ENCODE measurements at places on chromosomes 16 and 17.

DNA sequence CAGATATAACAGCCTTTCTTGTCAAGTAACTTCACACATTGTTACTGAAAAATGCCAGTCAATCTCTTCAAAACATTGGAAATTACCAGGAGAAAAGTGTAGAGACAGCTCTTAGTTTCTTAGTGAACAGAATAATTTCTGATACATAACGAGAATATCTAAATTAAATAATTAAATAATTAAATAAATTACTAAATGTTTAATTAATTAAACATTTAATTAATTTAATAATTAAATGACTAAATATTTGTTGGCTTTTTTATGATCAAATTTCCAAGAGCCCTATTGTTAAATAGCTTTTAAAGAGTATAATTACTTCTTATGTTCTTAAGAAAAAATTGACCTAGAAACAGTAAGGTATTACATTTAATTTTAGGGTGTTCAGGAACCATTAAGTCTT, 129.6 kb downstream of the SSH2 start:
- DNase-seq, result no peak

DNA sequence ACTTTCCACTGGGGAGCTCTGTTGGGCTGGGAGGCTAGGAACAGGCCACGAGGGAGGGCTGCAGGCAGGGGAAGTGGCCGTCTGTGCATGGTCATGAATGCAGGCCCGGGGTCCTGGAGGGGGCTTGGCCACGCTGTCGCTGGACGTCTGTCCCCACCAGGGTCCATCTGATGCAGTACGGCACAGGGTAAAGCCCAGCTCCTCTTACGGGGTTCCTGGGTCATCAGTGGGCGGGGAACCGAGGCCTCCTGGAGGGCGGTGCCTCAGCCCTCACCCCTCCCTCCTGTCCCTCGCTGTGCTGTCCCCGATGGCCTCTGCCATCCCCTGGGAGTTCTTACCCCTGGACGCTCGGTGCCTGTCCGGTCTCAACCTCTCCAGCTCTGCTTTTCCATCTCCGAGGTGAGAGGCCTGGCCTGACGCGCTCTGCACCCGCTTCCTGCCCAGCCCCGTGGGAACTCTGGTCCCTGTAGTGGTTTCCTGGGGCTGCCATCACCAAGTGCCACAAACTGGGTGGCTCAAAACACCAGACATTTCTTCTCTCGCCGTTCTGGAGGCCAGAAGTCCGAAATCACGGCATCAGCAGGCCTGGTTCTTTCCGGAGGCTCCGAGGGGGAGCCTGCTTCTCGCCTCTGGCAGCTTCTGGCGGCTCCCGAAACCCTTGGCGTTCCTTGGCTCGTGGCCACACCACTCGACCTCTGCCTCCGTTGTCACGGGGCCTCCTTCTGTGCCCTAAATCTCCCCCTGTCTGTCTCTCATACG, 182.8 kb downstream of the SEC14L1 start:
- no peak for DNase-seq

GRCh38 chr16:66695471-66695934, 1.0 kb downstream of the CMTM4 start:
- no peak for DNase-seq

GRCh38 chr16:13331918-13332317, 430.5 kb downstream of the SHISA9 start:
- DNase-seq, result no peak

- DNase-seq, result no peak
Measured at GRCh38 chr17:68398691-68399637, 58.3 kb downstream of the WIPI1 start.

DNA sequence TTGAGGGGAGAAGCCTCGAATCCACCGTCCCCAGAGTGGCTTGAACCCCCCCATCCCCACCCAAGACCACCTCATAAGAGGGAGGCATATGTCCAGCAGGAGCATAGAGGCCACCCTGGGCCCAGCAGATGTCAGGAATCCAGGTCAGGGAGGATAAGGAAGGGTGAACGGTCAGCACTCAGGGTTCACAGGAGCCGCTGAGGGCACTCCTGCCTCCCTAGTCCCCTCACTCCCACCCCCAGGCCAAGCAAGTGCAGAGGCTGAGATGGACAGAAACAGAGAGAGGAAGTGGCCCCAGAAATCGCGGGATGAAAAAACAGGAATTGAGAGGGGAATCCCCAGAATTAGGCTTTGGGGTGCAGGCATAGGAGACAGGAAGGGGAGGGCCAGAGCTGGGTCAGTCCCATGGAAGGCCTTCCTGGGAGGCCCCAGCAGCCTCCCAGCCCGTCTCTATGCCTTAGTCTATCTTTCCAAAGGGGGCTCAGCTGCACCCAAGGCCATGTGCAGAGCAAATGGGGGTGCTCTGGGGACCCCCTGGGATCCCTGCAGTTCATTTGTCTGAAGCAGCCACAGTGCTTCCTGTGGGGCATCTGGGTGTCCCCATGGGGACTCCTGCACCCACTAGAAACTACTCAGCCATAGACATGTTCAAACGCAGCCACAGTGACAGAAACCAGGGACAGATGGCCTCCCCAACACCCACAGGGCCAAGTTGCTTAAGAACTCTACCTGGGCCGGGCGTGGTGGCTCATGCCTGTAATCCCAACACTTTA, 1.7 kb downstream of the CMTM3 start:
- no peak for DNase-seq

- DNase-seq, result peak; percentile 5
Measured at GRCh38 chr16:74607310-74607961, 522 bp upstream of the GLG1 start.

DNA sequence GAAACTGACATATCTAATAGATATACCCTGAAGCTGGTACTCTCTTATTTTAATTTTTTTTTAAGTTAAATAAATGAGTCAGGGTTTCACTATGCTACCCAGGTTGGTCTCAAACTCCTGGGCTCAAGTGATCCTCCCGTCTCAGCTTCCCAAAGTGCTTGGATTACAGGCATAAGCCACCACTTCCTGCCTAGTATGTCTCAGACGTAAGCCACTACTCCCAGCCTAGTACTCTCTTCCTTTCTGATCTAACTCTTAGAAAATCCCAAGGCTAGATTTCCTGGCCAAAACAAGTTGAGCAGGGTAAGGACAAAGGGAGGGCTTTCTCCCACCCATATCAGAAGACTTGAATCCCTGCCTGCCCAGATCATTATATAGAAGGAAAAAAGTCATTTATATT, 33.7 kb downstream of the HOXB1 start:
- no peak for DNase-seq

GRCh38 chr16:79560318-79560717, 40.2 kb downstream of the MAF start:
- no peak for DNase-seq

- DNase-seq, result peak; percentile 43
Measured at GRCh38 chr17:77802811-77803220, 155.7 kb upstream of the TNRC6C start.

GRCh38 chr16:78972986-78973385, 627.6 kb downstream of the MAF start:
- DNase-seq, result no peak

GRCh38 chr16:51453251-51453650, 302.2 kb upstream of the SALL1 start:
- no peak for DNase-seq

GRCh38 chr17:28745786-28746411, 2.1 kb downstream of the TRAF4 start:
- DNase-seq, result no peak

DNA sequence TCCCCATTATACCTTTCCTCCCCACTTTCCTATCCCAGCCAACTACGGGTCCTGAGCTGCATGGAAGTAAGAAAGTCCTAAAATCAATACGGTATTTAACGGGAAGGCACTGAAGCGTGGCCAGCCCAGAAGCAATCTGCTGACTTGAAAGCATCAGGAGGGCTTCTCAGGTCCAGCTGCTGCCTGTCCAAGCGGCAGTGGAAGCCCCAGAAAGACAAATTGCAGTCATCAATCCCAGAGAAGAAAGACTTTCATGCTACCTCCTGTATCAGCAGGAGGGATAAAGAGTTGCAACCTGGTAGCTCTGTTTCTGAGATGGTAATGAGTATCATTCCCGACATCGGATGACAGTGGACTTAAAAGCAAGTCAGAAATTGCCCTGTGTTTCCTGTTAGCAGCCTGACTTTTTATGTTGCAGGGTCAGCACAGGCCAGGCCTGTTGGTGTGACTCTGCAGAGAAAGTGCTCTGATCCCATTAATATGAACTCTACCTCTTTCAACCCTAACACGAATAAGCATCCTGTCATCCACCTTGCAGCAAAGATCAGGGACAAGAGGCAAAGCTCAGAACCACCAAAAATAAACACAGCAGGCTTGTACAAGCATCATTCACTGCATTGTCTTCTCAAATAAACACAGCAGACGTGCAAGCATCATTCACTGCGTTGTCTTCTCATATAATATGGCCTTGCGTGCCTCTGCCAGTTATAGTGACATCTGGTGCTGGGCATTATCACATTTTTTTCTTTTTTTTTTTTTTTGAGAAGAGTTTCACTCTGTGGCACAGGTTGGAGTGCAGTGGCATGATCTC, 358.6 kb upstream of the CDH11 start:
- DNase-seq, result no peak

GRCh38 chr17:66579556-66579955, 255.4 kb upstream of the CACNG5 start:
- DNase-seq, result no peak

DNA sequence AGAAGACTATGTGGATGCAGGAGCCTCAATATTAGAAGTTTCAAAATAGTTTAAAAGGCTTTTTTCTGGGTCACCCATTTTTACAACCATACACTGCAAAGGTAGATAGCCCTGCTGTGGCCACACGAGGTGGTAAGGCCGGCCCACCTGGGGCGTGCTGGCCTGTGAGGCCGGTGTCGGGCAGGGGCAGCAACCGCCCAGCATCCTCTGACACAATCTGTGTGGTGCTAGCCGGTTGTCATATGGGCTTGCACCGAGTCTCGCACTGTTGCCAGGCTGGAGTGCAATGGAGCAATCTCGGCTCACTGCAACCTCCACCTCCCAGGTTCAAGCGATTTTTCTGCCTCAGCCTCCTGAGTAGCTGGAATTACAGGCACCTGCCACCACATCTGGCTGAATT, 44.0 kb downstream of the CFAP20 start:
- no peak for DNase-seq

DNA sequence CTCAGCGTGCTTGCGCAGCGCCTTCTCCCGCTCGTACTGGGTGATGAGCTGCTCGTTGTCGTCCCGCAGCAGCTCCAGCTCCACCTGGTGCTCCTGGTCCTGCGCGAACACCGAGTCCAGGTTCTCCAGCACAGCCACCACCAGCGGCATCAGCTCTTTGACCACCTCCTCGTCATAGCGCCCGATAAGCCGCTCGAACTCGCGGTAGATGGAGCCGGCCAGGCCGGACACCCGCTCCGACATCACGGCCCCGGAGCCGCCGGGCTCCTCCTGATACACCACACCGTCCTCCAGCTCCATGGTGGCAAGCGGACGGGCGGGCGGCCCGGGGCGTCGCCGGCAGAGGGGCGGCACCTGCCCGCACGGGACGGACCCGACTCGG, 320 bp downstream of the SPAG9 start:
- DNase-seq, result no peak

GRCh38 chr17:51733166-51733565, 425.3 kb downstream of the CA10 start:
- no peak for DNase-seq

DNA sequence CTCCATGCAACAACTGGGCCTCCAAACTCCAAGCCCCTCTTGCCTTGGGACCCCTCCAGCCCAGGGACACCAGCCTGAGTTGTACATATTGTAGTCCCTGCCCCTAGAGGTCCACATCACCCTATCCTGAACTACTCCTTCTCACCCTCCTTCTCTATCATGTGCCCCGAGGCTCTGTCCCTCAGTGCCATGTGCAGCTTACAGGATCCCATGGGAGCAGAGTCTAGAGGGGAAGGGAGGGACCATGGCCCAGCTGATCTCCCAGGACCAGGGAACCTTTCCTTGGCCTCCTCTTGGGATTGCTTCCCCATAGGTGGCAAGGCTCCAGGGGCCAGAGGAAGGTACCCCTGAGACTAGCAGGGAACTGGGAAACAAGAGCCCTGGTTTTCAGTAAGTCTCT, 35.3 kb downstream of the TMEM132E start:
- DNase-seq, result no peak

DNA sequence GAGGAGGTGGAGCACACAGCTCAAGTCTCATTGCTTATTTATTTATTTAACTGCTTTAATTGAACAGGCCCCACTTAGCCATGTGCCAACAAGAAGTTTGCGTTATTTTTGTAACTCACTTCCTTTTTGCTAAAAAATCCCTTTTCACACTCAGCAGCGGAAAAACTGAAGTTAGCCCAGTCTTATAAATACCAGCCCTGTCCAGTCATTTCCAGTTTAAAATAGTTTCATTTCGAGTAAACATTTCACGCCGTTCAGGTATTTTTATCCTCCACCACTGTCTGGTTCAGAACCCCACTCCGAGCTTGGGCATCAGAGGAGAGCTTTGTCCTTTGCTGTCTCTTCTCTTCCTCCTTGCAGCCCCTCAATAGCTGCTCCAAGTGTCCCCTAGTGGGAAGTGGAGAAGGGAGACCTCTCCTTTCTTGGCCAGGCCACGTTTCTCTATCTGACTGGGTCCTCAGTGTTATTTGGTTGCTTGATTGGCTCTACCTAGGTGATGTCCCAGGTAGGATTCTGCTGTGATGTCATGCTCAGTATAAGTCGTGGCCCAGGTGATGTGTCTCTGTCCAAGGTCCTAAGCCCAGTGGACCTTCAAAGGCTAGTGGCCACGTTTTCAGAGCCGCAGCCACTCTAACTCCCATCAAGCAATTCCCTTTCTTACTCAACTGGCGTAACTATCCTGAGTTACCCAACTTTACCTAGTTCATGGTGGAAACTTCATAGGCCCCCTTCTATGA, 53.0 kb upstream of the GAS7 start:
- no peak for DNase-seq

GRCh38 chr17:58324409-58325288, 3.9 kb downstream of the TSPOAP1 start:
- DNase-seq, result no peak

GRCh38 chr17:57498443-57498842, 242.1 kb downstream of the MSI2 start:
- DNase-seq, result no peak

DNA sequence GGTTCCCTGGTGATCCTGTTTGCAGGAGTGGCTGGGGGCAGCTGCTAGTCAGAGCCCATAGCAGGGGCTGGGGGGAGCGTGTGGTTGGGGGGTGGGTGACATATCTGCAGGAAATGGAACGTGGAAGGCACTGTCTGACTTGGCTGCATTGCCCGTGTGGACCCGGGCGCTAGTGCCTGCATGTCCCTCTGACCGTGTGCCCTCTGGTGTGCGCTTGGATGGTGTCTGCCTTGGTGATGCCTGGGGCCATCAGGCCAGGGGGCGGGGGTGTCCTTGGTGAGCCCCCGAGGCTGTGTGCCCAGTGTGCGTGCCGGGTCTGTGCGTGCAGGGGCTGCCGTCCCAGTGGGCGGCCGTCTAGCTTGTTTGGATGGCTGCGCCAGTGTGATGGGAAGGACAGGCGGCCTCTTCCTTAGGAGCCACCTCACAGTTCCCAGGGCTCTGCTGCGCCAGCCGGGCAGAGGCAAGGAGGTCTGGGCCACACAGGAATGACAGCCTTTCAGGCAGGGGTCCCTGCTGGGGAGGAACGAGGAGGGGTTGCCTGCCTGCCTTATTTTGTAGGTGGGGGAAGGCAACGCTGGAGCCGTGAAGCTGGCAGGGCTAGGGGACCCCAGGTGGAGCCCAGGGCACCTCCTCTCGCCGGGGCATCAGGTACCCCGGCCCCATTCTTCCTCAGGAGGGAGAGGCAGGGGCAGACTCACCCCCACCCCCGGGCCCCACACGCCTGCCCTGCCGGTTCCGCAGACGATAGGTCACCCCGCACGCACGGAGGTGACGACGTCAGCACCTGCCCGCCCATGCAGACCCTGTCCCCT, 693 bp downstream of the NDRG4 start:
- DNase-seq, result no peak

- no peak for DNase-seq
Measured at GRCh38 chr17:50798424-50799288, 31.3 kb upstream of the ANKRD40CL start.
